Esophagus mucosa (tissue), 1 donor: ENCODE measurements at places on chromosomes 5 and 9. TPM values are rescaled to one million over a fixed set of nuclear protein-coding genes. Genes with fewer than 3 reads are reported as not detected.
A peak's percentile ranks its signal among the peaks of the same experiment; 100 is the strongest.

DNA sequence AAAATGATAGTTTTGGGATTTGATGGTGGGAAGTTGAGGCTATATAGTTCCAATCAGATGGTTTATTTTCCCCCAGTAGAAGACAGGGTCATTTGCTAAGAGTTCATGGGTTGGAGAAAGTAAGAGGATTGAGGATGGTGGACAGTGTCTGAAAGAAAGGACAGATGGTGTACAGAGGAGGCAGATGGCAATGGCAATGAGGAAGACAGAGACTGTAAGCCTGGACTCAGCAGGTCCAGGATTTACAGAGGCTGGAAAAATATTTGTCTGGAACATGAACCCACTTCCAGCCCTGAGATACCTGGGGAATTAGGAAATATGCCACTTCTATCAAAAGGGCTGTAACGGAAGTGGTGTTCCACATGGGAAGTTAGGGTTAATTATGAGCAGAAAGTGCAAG is 84.5 kb downstream of the PCSK1 start:
- no peak for ATAC-seq

- ATAC-seq, result peak; percentile 46
Measured at GRCh38 chr9:136538599-136539426, 7.0 kb downstream of the NOTCH1 start.

GRCh38 chr9:116460026-116460425 is 227.1 kb upstream of the TRIM32 start:
- ATAC-seq, result no peak

GRCh38 chr5:9233035-9233434 is 312.8 kb downstream of the SEMA5A start:
- no peak for ATAC-seq

PHF24 gene
- total RNA-seq, result 0.48 TPM
